Stimulated activated CD8-positive, alpha-beta memory T cell treated with anti-CD3 and anti-CD28 coated beads, Interleukin-15, amount 100 ng/mL, for 4 hours (primary cell): ENCODE measurements at places on chromosomes 16 and 17.

DNA sequence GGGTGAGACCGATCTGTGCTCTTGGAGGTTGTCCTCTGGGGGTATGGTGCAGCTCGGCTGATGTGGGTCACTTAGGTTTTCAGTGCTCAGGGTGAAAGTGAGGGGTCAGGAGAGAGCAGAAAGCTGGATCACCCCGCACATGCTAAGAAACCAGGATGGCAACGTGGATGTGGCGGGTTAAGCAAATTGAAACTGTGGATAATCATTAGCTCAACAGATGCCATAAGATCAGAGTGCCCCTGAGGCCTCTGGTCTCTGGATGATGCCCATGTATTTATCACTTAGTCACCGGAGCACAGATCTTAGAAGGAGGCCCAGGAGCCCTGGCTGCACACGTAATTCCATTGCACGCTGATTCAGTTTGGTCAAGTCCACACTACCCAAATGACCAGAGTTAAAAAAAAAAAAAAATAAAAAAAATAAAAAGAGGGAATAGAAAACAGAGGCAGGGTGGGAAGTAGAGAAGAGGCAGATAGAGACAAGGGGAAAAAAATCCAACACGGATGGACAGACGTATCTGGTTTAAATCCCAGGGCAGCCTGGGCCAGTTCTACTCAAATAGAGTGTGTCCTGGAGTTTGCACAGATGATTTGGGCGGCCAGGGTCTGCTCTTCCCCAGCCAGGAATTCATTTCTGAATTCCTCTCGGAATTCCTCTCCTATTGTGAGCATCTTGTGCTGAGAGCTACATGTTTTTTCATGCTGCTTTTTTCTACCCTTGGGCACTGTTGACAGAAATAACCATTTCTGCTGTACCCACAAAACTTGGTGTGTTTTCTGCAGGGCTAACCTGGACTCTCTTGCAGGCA is 378.3 kb downstream of the CPPED1 start:
- DNase-seq = no peak

DNA sequence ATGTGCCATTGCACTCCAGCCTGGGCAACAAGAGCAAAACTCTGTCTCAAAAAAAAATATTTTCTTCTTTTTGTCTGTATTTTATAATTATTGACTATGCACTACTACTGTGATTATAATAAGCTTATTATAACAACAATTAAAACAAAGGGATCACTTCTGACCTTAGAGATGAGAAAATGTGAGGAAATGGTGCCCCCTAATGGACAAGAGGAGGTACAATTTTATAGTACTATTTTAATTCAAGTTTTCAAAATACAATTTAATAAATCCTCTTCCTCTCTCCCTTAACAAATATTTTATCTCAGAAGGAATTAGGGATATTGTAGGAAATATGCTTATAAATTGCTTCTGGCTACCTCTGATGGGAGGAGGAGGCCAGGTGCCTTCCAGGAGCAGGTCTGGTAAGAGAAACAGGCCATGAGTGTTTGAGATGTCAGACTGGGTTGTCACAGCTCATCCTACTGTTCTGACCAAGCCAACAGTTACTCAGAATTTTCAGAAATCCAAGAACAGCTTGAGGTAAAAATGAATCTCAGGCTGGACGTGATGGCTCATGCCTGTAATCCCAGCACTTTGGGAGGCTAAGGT is 14.0 kb downstream of the VPS53 start:
- DNase-seq = no peak

DNA sequence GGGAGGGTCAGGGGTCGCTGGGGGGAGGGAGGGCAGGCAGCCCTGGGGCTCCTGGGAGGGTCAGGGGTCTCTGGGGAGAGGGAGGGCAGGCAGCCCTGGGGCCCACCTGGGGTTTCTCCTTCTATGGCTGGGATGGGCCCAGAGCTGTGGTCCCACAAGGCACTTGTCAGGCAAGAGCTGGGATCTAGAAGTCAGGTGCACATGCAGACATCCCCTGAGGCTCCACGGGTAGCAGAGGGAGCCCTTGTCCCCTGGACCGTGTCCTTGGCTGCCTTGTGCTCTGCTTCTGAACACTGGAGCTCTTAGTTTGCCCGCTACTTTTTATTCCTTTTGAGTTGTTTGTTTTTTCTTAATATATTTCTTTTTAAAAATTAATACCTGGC is 1.8 kb downstream of the TUBB3 start:
- no peak for DNase-seq

DNA sequence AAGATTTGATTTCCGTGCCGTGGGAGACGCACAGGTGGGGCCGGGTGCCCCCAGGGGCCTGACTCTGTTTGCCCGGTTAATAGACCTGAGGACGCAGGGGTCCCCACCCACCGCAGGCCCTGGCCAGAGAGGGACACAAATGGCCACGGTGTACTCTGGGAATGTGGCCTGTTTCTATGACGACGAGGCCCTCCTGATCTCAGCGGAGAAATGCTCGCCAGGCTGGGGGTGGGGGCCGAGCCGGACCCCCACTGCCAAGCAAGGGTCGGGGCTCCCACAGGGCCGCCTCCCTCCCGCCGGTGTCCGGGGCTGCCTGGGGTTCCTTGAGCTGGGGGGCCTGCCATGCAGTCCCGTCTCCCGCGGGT is 24.5 kb upstream of the C1QTNF8 start:
- DNase-seq = no peak

- DNase-seq = no peak
Measured at GRCh38 chr17:63976702-63977101, 4.0 kb upstream of the SCN4A start.

DNA sequence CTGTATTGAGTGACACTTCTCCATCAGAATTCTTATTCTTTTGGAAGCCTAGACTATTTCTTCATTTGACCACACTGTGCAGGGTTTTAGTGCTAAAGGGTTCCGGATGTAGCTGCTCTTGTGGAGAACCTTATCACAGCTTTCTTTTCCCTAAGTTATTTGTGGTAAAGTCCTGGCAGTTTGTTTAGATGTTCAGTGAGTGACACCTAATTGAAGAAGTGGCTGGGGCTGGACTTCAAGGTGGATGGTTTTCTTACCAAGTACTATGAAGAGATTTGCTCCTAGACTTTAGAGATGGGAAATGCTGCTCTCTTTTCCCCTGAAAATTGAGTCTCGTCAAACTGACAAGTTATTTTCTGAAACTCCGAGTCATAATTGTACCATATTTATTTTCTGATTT is 144.0 kb upstream of the TBX2 start:
- DNase-seq = no peak

- no peak for DNase-seq
Measured at GRCh38 chr16:53792161-53792951, 88.4 kb downstream of the FTO start.

GRCh38 chr17:19650826-19651225 is 2.3 kb downstream of the ALDH3A2 start:
- DNase-seq = no peak

DNA sequence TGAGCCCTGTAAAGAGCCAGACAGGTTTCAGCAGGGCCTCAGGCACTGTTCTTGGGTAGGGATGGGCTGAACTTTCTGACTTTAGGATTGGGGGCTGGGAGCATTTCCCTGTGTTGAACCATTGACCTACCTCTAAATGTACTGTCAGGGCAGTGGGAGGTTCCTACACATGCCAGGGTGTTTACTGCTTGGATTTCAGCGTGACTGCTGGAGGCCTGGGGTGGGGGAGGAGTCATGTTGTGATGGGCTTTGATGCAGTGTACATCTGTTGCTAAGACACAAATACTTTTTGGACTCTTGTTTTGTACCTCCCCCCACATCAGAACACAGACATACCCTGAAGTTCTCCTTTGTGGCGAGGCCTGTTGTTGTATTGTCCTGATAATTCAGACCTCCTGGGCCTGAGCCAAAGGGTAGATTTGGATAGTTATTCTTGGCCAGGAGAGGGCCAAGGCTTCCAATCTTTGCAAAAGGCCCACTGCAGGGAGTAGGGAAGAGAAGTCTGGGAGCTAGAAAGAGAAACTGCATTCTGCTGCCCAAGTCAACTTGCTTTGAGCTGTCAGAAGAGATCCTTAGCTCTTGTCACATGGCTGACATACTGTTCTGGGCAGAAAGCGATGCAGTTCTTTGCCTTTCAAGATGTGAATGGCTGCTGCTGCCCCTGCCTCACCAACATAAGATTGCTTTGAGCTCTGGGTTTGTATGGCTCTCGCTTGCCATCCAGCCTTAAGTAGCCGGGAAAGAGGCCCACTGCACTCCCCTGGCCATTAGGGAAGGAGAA is 3.7 kb downstream of the NFE2L1 start:
- DNase-seq = no peak

DNA sequence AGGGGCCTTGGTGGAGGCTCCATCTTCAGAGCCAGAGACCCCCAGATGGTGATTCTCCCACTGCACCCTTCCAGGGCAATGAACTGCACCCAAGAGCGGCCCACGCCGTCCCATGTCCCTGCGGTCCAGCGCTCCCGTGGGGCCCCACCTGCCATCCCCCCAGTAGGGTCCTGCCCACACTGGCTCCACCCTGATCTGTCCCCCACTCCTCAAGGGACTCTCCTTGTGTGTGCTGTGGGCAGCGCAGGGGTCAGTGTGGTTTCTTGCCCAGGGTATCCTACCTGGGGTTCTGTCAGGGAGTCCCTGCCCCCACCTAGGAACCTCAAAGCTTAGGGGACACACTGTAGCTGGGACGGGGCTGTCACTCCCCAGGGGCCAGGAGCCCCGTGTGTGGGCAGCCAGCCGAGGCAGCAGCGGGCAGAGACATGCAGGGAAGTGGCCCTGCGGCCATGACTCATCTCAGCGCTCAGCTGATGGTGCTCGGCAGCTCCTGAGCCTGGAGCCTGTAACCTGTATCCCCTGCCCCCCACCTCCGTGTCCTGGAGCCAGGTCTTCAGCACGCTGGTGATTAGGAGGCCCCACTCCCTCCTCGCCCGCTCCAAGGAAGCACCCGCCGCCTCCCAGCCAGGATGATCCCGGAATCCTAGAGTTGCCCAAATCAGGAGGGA is 35.7 kb upstream of the SSTR5 start:
- DNase-seq = no peak

- DNase-seq = no peak
Measured at GRCh38 chr16:79767421-79768275, 167.1 kb upstream of the MAF start.

DNA sequence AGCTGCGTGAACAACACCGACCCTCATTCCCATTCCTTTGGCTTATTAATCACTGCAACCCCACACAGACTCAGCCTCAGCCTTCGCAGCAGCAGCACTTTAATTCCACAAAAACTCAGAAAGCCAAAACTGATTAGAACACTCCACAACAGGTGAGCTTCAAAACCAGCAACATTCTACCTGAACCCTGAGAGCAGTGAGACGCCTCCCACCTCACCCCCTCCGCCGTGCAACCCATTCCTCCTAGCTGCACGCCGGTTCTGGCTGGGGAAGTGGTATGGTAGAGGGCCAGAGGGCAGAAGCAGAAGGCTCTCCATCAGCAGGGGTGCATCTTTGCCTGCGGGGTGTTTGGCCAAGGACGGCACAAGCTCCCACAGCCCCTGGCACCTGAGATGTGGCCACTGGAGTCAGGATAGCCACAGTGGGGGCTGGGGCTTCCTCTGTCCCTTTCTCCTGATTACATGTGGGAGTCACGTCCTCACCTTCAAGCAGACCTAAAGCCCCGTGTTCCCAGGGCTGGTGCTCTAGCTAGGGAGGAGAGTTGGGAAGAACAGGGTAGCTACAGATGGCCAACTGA is 1.6 kb downstream of the BORCS6 start:
- no peak for DNase-seq

GRCh38 chr17:31269578-31269983 is 27.5 kb downstream of the OMG start:
- DNase-seq = no peak

DNA sequence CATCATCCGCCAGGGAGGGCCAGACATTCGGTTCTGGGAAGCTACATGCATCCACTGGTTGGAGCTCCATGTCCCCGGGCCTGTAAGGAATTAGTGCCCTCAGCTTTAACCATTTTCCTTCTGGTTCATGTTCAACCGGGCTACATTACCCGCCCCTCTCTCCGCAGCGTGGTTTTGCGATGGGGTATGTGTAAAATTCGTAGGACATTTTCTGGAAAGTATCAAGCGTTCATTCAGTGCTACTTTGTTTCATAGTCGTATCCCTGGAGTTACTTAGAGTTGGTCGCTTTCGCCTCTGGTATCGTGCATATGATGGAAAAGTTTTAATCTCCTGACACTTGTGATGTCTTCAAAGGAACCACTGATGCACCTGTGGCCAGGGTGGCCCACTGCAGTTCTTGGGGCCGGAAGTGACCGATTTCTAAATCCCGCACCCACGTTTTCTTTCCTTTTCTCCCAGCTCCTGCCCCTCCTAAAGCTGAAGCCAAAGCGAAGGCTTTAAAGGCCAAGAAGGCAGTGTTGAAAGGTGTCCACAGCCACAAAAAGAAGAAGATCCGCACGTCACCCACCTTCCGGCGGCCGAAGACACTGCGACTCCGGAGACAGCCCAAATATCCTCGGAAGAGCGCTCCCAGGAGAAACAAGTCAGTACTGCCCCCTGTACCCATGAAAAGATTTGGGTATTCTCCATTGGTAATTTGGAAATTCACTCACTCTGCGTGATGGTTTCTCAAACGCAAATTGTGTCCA is 637 bp downstream of the RPL23A start:
- DNase-seq = no peak

- DNase-seq = no peak
Measured at GRCh38 chr16:21663889-21664647, at the start of gene OTOA. Gene OTOA (plus strand): TSS chr16:21663968. CDS start chr16:21678515, 14,547 bp downstream.

DNA sequence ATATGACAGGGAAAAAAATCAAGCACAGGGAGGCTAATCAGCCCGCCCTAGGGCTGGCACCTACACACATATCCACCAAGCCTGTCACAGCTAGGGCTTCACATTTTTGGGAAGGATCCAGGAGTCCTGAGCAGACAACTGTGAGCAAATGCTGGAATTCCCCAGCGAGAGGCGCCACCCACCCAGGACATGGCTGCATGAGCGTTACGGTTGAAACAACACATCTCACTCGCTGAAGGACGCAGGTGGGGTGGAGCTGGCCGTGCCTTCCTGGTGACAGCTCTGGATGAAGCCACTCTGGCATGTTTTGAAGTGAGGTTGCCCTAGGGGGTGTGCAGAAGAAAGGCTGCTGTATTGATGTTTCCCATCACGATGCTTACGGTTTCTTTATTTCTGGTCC is 315.1 kb upstream of the EEF2KMT start:
- no peak for DNase-seq

DNA sequence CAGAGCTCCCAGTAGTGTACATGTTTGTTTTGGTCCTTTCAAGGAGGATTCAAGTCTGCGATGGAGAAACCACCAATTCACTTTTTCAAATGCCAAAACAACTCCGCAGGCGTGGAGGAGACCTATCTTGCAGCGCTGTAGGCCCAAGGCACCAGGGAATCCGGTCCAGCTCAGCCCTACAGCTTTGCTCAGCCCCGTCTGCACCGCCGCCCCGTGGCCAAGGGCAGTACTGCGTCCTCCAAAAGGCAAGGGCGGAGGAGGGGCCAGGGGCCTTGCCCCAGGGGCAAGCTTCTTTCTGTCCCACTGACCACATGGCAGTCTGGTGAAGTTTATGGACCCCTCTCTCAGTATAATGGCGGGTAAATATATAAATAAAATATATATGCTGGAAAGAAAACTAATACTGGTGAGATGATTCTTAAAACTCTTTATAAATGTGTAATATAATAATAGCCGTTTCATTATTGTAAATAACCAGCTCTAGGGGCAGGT is 709 bp upstream of the CD300LG start:
- DNase-seq = peak; percentile 43
